Activated T-cell treated with anti-CD3 and anti-CD28 coated beads, Interleukin-2, amount 50 U/mL, for 4 hours (primary cell): ENCODE measurements at places on chromosomes 7 and 10.

DNA sequence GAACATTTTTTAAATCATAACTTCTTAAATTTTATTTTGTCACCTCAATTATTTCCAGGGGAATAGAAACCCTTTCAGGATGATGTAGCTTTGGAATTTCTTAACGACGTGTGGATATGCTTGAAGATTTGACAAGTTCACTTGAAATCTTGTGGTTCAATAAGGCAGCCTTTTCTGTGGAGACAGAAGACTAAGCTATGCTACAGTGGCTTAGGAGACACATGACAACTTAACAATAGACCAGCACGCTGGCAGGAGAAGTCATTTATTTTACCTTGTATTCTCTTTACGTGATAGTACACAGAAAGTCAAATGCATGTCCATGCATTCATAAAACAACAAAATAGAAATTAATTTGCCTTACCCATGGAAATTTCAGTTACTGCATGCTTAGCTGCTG is 181.6 kb downstream of the GRM3 start:
- no peak for DNase-seq

DNA sequence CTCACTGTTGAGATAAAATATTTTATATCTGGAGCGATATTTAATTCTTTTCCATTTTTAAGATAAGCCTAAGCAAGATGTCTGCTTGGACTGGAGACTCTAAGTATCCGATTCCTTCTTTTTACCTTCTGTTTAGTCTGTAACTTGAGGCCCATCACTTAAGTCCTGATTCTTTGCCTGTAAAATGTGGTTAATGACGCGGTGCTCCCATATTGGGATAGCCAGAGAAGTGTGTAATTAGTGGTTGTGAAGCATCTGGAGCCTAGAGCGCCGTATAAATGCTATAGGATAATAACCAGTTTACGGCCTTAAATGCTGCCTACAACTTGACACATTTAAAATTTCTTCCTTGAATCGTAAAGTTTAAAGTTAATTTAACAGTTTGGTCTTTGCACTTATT is 132.9 kb downstream of the CHN2 start:
- DNase-seq: no peak

- no peak for DNase-seq
Measured at GRCh38 chr7:1408466-1408865, 50.8 kb downstream of the MICALL2 start.

- no peak for DNase-seq
Measured at GRCh38 chr10:127884501-127884900, 8.2 kb downstream of the CLRN3 start.

- peak; percentile 9 for DNase-seq
Measured at GRCh38 chr7:74174606-74175082, 488 bp downstream of the EIF4H start.

DNA sequence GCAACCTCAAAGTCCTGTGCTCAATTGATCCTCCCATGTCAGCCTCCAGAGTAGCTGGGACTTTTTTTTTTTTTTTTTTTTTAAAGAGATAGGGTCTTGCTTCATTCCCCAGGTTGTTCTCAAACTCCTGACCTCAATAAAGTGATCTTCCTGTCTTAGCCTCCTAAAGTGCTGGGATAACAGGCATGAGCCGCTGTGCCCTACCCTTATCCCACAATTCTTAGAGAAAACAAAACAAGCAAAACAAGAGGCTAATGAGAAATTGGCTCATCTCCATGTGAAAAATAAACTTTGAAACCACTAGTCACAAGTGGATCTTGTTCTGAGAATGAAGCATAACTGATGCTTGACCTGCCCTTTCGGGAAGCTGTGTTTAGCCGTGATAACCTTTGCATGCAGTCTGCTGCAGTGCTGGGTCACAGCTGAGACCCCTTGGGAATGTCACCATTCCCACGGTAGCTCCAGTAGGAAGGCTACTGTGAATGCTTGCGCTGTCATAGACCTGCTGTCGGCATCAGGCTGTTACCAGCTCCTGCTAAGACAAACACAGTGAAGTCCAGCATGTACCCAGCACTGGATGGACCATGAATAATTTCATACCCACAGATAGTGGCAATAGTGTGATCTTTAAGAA is 290.7 kb upstream of the KIAA1217 start:
- DNase-seq: no peak

- DNase-seq: no peak
Measured at GRCh38 chr10:33706191-33706590, 371.7 kb upstream of the NRP1 start.

DNA sequence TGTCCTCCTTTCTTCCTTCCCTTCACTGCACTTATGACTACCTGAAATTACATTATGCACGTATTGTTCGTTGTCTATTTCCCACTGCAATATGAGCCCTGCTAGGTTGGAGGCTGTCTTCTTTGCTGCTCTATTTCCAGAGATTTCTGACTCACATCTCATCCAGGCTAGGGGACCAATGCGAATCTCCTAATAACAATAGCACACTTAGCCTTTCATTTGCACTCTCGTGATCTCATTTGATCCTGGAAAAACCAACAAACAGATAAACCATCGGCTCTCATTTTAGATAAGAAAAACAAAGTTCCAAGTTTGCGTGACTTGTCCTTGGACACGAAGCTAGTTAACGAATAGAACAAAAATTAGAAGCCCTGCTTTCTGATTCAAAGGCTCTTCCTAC is 1.4 kb downstream of the ZNF438 start:
- no peak for DNase-seq

- no peak for DNase-seq
Measured at GRCh38 chr7:24401628-24402593, 117.9 kb downstream of the NPY start.

GRCh38 chr10:10847387-10847786 is 170.3 kb upstream of the CELF2 start:
- DNase-seq: no peak

GRCh38 chr7:40808378-40808942 is 673.7 kb downstream of the SUGCT start:
- DNase-seq: no peak

DNA sequence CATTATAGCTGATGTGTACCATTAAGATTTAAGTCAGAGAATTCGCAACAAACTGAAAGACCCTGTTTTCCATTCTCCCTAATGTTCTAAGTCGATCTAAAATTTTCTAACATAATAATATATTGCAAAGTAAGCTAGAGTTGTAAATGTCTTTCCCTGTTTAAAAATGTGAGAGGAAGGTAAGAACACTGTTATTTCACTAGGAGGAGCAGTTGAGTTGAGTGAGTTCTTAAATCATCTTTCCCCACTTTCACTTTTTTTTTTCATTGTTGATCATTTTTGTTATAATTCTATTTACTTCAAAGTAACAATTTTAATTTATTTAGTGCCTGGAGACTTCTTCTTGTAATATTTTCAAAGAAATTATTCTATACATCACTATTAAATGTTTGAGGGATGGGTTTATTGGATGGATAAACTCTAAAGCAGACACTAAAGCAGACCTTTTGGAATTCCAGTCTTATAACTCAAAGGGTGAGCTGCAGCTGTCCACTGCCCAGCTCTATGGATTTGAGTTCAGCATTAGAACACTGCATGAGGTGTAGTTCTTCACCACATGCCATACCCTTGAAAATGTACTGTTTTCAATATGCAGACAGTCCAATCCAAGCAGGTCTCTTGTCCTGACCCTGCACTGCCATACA is 181.3 kb upstream of the FZD1 start:
- no peak for DNase-seq

DNA sequence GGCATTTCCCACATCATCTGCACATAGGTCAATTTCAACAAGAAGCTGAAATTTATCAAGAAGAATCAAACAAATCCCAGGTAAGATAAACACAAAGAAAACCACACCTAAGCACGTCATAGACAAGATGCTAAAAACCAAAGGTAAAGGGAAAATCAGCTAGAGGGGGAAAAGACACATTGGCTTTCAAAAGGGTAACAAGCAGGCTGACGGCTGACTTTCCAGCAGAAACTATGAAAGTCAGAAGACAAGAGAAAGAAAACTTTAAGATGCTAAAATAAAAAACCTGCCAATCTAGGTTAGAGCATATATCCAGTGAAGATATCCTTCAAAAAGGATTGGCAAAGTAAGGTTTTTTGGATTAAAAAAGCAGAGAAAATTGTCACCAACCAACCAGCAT is 59.9 kb upstream of the RHEB start:
- no peak for DNase-seq

DNA sequence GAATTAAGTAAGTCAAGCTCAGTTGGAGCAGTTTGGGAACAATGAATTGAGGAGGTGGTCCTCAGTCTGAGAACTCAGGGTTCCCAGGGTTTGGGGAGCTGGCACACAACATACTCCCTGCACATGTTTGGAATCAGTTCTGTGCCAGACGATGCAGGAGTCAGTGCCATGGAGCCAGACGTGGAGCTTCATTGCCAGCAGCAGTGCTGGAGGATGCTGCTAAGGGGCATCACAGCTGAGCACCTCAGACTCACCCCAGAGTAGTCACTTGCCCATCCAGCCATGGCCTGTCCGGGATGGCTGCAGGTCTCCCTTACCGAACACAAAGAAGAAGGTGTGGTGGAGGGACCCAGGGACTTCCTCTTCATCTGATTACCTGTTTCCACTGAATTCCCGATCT is 7.9 kb downstream of the GIMAP5 start:
- no peak for DNase-seq

- no peak for DNase-seq
Measured at GRCh38 chr7:47378728-47379395, 203.0 kb downstream of the TNS3 start.

DNA sequence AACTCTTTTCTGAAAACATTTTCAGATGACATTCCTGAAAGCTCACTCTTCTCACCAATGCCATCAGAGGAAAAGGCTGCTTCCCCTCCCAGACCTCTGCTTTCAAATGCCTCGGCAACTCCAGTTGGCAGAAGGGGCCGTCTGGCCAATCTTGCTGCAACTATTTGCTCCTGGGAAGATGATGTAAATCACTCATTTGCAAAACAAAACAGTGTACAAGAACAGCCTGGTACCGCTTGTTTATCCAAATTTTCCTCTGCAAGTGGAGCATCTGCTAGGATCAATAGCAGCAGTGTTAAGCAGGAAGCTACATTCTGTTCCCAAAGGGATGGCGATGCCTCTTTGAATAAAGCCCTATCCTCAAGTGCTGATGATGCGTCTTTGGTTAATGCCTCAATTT is 16.5 kb downstream of the ANLN start:
- DNase-seq: no peak

DNA sequence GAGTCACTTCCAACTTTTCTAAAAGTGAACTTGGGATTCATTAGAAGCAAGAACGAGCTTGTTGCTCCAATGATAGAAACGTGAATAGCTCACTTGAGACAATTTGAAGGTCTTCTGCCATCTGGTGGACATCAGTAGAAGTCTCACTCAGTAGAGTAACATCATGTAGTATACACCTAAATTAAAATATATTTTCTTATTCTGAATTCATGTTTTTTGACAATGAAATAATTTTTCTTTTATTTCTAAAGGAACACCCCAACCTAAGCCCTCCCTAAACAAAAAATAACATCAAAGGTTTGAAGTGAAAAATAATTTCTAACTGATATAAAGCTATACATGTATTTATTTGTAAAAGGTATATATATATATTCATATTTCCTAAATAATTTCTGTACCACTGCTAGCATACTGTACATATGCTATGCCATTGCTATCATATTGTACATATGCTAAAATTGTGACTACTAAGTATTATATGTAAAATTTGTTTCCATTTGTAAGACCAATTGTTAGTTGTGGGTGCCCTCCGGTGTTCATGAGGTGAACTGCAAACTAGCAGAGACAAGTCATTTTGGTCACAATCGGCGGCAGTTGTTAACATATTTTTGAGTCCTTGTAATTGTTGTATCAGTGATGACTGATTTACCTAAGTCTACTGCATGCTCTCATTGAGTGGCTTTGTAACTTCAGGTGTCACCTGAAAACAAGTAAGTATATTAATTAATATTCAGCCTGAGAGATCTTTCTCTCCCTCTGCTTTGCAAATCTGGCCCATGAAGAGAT is 121.9 kb downstream of the PTPRZ1 start:
- no peak for DNase-seq

DNA sequence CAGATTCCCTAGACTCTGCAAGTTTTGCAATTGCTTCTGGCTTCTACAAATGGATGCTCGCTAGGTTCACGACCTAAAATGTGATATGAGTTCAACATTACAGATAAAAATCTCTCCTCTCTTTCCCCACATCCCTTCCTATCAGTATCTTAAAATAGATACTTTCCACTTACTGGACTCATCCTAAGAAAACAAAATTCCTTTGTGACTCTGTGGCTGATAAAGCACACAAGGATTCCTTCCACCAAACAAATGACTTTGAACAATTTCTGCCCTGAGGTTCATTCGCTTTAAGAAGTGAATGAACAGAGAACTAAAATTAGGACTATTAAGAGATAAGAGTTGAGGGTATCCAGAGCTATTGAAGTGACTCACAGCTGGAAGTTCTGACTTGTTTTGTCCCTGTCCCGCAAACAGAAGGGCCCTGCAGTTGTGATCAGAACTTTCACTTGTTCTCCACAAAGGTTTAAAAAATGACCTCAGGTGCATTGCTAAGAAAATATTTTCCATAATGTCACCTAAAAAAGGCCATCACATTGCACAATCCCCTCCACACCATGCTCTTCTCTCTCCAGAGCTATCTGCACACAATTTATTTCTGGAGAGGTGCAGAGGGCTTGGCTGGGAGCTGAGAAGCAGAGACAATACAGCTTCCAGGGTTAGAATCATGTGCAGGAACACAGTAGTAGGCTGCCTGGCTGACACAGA is 96.1 kb downstream of the PIP4K2A start:
- DNase-seq: no peak

DNA sequence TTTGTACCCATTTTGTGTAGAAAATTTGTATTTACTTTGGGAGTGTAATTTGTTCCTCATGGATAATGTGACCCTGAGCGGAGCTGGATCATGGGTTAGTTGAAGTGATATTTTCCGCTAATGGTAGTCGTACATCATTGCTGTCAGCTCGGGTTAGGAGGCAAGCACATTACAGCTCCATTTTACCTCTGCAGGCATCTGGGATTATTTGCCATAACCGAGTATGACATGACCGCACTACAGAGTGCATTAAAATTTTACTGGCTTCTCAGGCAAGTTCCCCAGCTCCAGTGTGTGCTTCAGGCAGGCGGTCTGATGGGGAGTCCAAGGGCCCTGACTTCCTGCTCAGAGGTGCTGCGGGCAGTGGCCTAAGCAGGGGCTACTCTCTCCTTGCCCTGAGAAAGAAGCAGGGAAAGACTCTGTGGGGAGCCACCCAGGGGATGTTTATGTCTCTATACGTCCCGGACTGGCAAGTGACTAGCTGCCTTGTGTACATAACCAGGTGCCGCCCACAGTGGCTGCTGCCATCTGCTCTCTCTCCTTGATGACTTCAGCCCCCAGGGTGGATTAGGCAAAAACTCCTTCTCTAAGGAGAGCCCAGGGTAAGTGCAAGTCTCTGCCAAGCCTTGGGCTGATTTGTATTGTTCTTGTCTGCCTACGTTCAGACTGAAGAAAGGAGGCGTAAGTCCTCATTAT is 685.3 kb upstream of the GALNT17 start:
- no peak for DNase-seq

DNA sequence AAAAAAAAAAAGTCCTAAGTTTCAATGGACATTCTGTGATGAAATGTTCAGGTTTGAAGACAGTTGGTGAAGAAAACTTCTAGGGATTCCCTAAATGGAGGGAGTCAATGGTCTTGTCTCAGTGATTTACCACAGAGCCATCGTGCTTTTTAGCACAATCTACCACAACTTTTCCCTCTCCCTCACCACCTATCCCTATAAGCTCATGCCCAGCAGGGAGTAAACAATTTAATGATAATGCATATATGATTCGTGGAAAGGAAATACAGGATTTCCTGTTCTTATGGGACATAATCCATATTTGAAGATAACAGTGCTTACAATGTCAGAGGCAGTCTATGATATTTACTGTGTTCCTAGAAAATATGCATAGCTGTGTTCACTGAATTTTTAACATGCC is 38.4 kb upstream of the CD36 start:
- no peak for DNase-seq

- no peak for DNase-seq
Measured at GRCh38 chr10:24451325-24451820, 242.4 kb downstream of the KIAA1217 start.
